Femur (tissue), 1 donor: ENCODE measurements at places on chromosomes 3 and 15.

- DNase-seq, result no peak
These were observed 243.2 kb downstream of the PDZRN3 start for GRCh38 chr3:73381551-73381950.

DNA sequence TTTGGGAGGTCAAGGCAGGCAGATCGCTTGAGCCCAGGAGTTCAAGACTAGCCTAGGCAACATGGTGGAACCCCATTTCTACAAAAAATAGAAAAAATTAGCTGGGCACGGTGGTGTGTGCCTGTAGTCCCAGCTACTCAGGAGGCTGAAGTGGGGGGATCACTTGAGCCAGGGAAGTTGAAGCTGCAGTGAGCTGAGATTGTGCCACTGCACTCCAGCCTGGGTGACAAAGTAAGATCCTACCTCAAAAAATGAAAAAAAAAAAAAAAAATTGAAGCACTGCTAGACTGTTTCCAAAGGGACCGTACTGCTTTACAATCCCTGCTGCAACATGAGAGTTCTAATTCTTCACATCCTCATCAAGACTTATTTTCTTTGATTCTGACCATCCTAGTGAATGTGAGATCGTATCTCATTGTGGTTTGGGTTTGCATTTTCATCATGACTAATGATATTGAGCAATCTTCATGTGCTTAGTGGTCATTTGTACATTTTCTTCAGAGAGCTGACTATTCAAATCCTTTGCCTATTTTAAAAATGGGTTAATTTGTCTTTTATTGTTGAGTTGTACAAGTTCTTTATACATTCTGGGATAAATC, 10.8 kb downstream of the CMTM8 start:
- no peak for DNase-seq

DNA sequence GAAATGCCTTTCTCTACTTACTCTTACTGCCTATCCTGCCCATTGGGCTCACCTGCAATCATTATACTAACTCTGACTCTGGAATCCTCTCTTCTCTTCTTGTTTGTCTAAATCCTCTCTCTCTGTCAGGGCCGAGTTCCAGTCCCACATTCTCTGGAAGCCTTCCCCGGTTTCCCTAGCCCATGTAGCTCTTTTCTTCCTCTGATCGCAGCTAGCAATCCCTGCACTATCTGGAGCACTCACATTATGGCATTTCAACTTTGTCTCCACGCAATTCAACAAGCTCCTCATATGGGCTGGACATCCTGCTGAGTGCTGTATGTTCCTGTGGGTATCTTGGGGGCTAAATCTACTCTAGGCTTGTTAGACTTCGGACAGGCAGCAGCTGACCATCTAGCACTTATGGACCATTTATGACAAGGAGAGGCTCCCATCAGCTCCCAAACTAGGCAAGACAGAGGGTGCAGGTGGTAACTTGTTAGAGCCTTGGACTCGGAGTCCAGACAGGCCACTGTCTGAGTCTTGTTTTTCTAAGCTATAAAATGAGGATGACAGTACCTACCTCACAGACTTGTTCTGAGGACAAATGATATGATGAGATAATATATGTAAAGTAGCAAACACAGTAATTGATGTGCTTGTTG, 58.3 kb downstream of the EPHB3 start:
- DNase-seq, result no peak

DNA sequence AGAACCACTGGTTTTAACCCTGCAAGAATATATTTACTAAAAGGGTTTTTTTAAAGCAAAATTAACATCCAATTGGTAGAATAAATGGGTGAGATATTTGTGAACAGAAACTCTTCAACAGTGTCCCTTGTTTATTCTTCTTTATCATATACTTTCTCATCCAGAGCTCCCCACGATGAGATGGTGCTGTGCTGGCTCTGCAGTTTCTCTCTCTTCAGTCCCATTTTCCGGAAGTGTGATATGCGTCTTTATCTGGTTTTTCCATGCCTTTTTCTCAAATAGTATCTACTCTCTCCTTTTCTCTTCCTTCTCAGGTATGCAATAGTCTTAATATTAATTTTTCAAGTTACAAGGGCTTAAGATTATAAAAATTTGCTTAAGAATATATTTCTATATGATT, 1.5 kb downstream of the EAF2 start:
- no peak for DNase-seq

GRCh38 chr3:2156244-2156847, 57.7 kb downstream of the CNTN4 start:
- DNase-seq, result no peak

- DNase-seq, result no peak
These were observed 151.7 kb downstream of the ROBO2 start for GRCh38 chr3:77191640-77192039.

- no peak for DNase-seq
These were observed 70.4 kb downstream of the C3orf38 start for GRCh38 chr3:88220126-88220525.

GRCh38 chr3:29268651-29269050, 12.2 kb upstream of the RBMS3 start:
- DNase-seq, result no peak

- no peak for DNase-seq
These were observed 58.1 kb upstream of the MCF2L2 start for GRCh38 chr3:183486472-183486871.

GRCh38 chr15:59251001-59251845, 44.6 kb downstream of the LDHAL6B start:
- DNase-seq, result no peak

DNA sequence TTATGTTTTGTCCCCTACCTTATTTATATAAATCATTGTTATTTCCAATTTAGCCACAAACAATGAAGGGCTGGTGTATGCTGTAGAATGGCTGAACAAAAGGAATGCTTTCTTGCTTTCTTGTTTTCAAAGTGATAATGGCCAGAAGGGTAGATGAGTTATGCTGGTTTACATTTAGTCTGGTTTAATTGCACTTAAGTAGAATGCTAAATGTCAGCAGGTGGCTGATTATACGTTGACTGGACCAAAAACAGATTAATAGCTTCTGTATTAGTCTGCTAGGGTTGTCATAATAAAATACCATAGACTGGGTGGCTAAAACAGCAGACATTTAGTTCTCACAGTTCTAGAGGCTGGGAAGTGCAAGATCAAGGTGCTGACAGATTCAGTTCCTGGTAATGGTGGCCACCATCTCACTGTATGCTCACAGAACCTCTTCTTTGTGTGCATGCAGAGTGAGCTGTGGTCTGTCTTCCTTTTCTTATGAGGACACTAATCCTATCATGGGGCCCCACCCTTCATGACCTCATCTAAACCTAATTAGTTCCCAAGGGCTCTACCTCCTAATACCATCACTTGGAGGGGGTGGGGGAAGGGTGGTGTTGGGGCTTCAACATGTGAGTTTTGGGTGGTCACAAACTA, 17.1 kb upstream of the XIRP1 start:
- no peak for DNase-seq

GRCh38 chr3:153439780-153440179, 277.8 kb downstream of the RAP2B start:
- DNase-seq, result no peak

GRCh38 chr3:180829409-180830405, 82.8 kb upstream of the FXR1 start:
- DNase-seq, result no peak

- DNase-seq, result no peak
These were observed 389.1 kb upstream of the RARB start for GRCh38 chr3:25038922-25039321.

GRCh38 chr3:105752791-105753415, 115.9 kb downstream of the CBLB start:
- no peak for DNase-seq

- DNase-seq, result no peak
These were observed 15.4 kb downstream of the ANPEP start for GRCh38 chr15:89799011-89799911.

GRCh38 chr3:149401926-149402310, 24.5 kb upstream of the TM4SF1 start:
- no peak for DNase-seq

- DNase-seq, result no peak
These were observed 31.1 kb downstream of the ATP2B2 start for GRCh38 chr3:10474275-10474646.
